ENCODE measurements at places on chromosomes 5 and 9. TPM values are rescaled to one million over a fixed set of nuclear protein-coding genes. Genes with fewer than 3 reads are reported as not detected.

The LCN15 gene
- not detected for total RNA-seq

The HSPA4 gene
- 79.6 TPM for total RNA-seq

The PCDH1 gene
- total RNA-seq: 42.4 TPM

The SPINK13 gene
- total RNA-seq: not detected

All from kidney epithelial cell (primary cell).